ENCODE measurements at places on chromosomes 7 and 10. TPM values are rescaled to one million over a fixed set of nuclear protein-coding genes. Genes with fewer than 3 reads are reported as not detected.

- DNase-seq = no peak
- no peaks in the 10 kb centered on the region for H3K4me1 ChIP-seq
- H3K36me3 ChIP-seq = peaks cover 33% of the 10 kb centered on the region
- H3K4me3 ChIP-seq = no peak overlapping the region
- no peak overlapping the region for H3K27ac ChIP-seq
- no peaks in the 10 kb centered on the region for H3K27me3 ChIP-seq
Observed at GRCh38 chr10:18557960-18558359, 93.4 kb downstream of the NSUN6 start.

- H3K4me3 ChIP-seq = no peak overlapping the region
- no peaks in the 10 kb centered on the region for H3K27me3 ChIP-seq
- peaks cover 21% of the 10 kb centered on the region for H3K4me1 ChIP-seq
- no peaks in the 10 kb centered on the region for H3K36me3 ChIP-seq
- DNase-seq = no peak
- H3K27ac ChIP-seq = no peak overlapping the region
Observed at GRCh38 chr10:34759161-34759836, 55.8 kb downstream of the PARD3 start.

HABP2 gene
- total RNA-seq = not detected

MOGAT3 gene
- total RNA-seq = not detected

TFPI2 gene
- total RNA-seq = 17.4 TPM

DNA sequence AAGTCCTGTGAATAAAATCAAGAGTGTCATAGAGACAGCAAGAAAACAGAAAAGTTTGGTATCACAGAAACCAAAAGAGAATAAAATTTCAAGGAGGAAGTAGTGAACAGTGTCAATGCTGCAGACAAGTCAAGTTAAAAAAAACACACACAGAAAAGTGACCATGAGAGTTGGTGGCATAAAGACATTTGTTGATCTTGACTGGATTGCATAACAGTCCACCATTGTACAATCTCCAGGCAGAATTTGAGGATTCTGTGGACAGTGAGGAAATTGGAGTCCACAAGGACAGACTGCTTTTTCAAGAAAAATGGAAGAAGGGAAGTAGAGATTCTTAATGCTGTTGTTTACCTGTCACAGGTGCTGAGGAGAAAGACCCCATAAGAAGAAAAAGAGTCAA lies 412.5 kb downstream of the PLXDC2 start:
- no peak for DNase-seq
- no peaks in the 10 kb centered on the region for H3K4me1 ChIP-seq
- no peak overlapping the region for H3K27ac ChIP-seq
- H3K4me3 ChIP-seq = no peak overlapping the region
- no peaks in the 10 kb centered on the region for H3K27me3 ChIP-seq

GRCh38 chr7:151581741-151582140 lies 62.0 kb upstream of the RHEB start:
- H3K27ac ChIP-seq = no peak overlapping the region
- no peaks in the 10 kb centered on the region for H3K27me3 ChIP-seq
- H3K36me3 ChIP-seq = peaks cover 53% of the 10 kb centered on the region
- no peak overlapping the region for H3K4me3 ChIP-seq
- DNase-seq = no peak

DNA sequence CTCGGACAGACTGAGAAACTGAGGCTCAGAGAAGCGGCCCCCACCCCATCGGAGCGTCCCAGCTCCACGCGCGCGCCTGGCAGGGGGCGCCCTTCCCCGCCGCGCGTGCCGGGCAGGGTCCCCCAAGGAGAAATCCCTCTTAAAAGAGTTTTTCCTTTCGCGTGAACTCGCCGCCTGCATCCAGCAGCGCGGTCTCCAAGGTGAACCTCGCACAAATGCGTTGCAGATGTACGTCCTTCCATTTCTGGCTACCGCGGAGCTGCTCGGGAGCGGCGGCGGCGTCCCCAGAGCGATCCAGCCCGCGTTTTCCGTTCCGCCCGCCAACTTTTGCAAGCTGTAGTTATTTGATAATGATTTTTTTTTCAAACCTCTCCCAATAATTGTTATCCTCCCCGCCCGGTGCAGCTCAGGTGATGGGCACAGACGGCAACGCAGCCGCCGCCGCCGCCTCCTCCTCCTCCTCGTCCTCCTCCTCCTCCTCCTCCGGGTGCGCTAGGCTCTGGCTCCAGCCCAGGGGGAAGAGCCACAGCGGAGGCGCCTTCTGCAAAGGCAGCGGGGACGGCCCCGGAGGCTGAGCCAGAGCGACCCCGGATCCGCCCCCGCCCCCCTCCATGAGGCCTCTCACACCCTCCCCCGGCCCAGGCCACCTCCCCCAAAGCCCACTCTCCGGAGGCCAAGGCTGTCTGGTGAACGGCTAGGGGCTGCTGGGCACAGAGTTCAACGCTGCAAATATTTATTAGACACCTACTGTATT lies 74.0 kb upstream of the CUX1 start:
- no peak for DNase-seq
- no peak overlapping the region for H3K27ac ChIP-seq
- H3K36me3 ChIP-seq = no peaks in the 10 kb centered on the region
- H3K4me1 ChIP-seq = peaks cover 14% of the 10 kb centered on the region
- 0 out of 2 replicates have a peak, but pooled peaks cover 9% of the 10 kb centered on the region for H3K27me3 ChIP-seq

MAGI2 gene
- total RNA-seq = 0.82 TPM

TMEM213 gene
- total RNA-seq = not detected

CCDC136 gene
- total RNA-seq = 1.8 TPM

GDF2 gene
- total RNA-seq = not detected

DNA sequence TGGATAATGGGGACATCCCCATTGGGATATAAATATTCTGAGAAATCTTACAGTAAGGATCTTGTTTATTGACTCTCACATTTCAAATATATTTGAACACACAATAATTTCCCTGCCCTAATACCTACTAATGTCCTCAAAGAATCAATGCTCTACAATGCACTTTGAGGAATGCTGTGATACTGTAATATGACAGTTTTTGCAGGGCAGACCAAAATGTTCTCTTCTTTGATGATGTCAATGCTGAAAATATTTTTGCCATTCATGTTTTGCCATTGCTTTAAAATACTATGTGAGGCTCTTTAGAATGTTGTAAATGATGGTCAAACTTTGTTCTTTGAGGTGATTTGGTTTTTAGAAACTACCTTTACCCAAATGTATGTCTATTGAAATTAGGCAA lies 594.1 kb downstream of the INHBA start:
- H3K27me3 ChIP-seq = no peaks in the 10 kb centered on the region
- DNase-seq = no peak
- no peaks in the 10 kb centered on the region for H3K36me3 ChIP-seq
- H3K27ac ChIP-seq = no peak overlapping the region
- H3K4me3 ChIP-seq = no peak overlapping the region

DNA sequence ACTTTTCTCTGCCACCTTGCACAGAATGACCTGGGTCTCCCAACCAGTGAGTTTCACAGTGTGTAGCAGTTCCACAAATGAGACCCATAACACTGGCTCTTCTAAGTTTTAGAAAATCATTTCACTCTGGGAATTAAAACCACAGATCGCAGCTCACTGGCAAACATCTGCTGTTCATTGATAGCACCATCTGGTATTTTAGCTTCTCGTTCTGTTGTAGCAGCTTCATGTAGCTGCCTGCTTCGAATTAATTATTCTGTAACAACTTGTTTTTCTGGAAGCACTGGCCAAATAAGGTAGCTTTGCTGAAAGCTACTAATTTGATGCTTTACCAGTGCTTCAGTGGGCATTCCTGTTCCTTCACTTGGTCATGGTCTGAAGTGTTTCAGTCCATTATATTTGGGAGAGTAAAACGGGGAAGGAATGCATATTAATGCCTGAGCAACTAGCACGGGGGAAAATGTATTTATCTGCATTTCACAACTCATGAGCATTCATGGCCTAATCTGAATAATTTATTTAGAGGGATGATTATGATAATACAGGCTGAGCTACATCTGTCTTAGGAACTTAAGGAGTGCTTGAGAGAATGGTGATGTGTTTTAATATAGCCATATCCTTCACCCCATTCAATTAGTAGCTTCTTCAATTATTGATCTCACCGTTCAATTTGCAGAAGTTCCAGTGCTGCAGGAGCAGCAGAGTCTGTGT lies 447.4 kb downstream of the XPNPEP1 start:
- H3K36me3 ChIP-seq = no peaks in the 10 kb centered on the region
- H3K4me1 ChIP-seq = no peaks in the 10 kb centered on the region
- H3K27me3 ChIP-seq = peaks cover 2% of the 10 kb centered on the region
- no peak overlapping the region for H3K4me3 ChIP-seq

GRCh38 chr10:8803992-8804391 lies 749.5 kb downstream of the GATA3 start:
- no peak for DNase-seq
- no peaks in the 10 kb centered on the region for H3K36me3 ChIP-seq
- no peak overlapping the region for H3K4me3 ChIP-seq
- no peak overlapping the region for H3K27ac ChIP-seq

WDFY4 gene
- total RNA-seq = not detected

DNA sequence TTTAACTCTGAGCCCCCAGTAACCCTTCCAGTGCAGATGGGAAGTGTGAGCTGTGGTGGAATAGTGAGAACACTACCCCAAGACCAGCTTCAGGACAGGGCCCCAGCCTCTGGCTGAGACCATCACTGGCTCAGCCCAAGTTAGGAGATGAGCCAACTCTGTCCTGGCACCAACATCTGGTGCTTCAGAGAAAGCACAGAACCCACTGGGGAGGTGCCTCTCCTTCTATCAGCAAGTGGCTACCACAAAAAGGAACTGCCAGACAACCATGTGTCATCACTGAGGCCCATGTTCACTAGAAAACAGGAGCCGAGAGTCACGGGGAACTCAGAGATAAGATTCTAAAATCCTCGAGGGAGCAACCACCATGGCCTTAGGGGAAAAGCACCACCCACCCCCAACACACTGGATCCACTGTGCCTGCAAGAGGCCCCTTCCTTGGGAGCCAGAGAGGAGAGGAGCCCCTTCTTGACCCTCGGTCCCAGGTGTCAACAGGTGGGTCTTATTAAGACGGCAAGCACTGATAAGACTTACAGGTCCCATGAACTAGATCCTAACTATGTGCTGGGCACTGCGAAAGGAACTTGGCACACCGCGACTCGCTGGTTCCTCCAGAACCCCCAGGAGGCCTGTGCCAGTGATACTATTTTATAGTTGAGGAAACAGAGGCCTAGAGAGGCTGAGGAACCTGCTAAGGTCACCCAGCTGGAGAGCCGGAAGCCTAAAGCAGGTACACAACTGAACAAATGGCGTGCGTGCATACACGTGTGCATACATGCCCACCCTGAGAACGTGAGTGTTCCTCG lies 102.7 kb downstream of the FAM53B start:
- H3K36me3 ChIP-seq = no peaks in the 10 kb centered on the region
- no peaks in the 10 kb centered on the region for H3K4me1 ChIP-seq
- no peak for DNase-seq
- no peak overlapping the region for H3K27ac ChIP-seq
- H3K27me3 ChIP-seq = no peaks in the 10 kb centered on the region

DNA sequence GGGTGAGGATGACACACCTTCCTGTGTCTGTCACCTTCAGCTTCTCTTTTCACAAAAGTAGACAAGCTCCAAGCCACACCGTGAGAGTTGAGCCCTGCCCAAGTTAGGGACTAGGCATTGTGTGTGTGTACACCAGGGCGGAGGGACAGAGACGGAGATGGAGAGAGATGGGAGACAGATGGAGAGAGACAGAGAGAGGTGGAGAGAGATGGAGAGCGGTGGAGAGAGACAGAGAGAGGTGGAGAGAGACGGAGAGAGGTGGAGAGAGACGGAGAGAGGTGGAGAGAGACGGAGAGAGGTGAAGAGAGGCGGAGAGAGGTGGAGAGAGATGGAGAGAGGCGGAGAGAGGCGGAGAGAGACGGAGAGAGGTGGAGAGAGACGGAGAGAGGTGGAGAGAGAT lies 207.0 kb downstream of the DNAJB6 start:
- H3K4me3 ChIP-seq = no peak overlapping the region
- H3K36me3 ChIP-seq = no peaks in the 10 kb centered on the region
- no peaks in the 10 kb centered on the region for H3K4me1 ChIP-seq
- no peaks in the 10 kb centered on the region for H3K27me3 ChIP-seq
- no peak overlapping the region for H3K27ac ChIP-seq

- 0 out of 2 replicates have a peak, but pooled peaks cover 7% of the 10 kb centered on the region for H3K27me3 ChIP-seq
- no peaks in the 10 kb centered on the region for H3K36me3 ChIP-seq
- no peak for DNase-seq
- H3K4me1 ChIP-seq = no peaks in the 10 kb centered on the region
- no peak overlapping the region for H3K4me3 ChIP-seq
Observed at GRCh38 chr7:55325371-55325792, 39.8 kb upstream of the LANCL2 start.

DNA sequence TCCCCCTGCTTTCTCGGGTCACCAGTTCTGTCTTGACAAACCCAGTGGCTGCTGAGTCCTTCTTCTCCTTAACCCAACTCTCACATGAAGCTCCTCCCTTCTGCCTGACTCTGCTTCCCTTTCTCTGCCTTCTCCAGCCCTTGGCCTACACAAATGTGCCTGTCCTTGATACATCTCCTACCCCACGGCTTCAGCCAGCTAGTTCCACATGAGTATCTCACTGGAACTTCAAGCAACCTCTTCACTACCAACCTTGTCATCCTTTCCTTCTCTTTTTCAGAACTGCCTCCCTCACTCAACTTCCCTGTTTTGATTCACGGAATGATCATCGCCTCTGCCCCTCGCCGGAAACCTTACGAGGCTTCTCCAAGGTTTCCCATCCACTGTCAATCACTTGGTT lies 55.9 kb downstream of the PDIA4 start:
- H3K36me3 ChIP-seq = no peaks in the 10 kb centered on the region
- no peaks in the 10 kb centered on the region for H3K27me3 ChIP-seq
- H3K4me1 ChIP-seq = no peaks in the 10 kb centered on the region
- DNase-seq = no peak

HOXA7 gene
- total RNA-seq = 0.09 TPM

DNA sequence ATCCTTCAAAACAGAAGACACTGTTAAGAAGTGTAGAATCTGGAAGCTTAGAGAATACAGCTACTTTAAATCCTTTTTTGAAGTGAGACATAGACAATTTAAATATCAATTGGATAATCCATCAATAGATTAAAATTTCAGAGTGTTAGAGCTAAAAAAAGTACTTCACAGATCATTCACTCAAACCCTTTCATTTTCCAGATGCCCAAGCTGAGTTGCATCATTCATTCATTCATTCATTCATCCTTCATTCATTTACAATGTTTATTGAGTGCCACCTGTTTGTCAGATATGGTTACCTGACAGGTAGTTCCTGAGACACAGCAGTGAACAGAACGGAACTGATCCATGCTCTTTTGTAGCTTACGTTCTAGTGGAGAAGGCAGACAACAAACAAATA lies 290.7 kb upstream of the MTPN start:
- no peaks in the 10 kb centered on the region for H3K4me1 ChIP-seq
- H3K27ac ChIP-seq = no peak overlapping the region
- no peaks in the 10 kb centered on the region for H3K27me3 ChIP-seq
- DNase-seq = no peak
- H3K36me3 ChIP-seq = no peaks in the 10 kb centered on the region

CNPY1 gene
- not detected for total RNA-seq
